H1 (cell line): ENCODE measurements at places on chromosomes 12 and 14. TPM values are rescaled to one million over a fixed set of nuclear protein-coding genes. Genes with fewer than 3 reads are reported as not detected.

GRCh38 chr12:66503746-66504145 is 175.1 kb downstream of the GRIP1 start:
- no peaks in the 10 kb centered on the region for H3K27me3 ChIP-seq
- DNase-seq: no peak
- H3K36me3 ChIP-seq: no peaks in the 10 kb centered on the region
- no peak overlapping the region for H3K27ac ChIP-seq
- H3K4me3 ChIP-seq: no peak overlapping the region

GRCh38 chr12:39824505-39825212 is 205.1 kb upstream of the ABCD2 start:
- H3K4me1 ChIP-seq: no peaks in the 10 kb centered on the region
- H3K27ac ChIP-seq: no peak overlapping the region
- no peaks in the 10 kb centered on the region for H3K36me3 ChIP-seq
- no peak for DNase-seq
- no peaks in the 10 kb centered on the region for H3K27me3 ChIP-seq
- H3K4me3 ChIP-seq: no peak overlapping the region

GRCh38 chr14:24804552-24805212 is 170.7 kb upstream of the GZMB start:
- H3K27me3 ChIP-seq: no peaks in the 10 kb centered on the region
- H3K4me3 ChIP-seq: no peak overlapping the region
- no peak overlapping the region for H3K27ac ChIP-seq
- H3K4me1 ChIP-seq: no peaks in the 10 kb centered on the region

GRCh38 chr12:104730763-104731162 is 227.3 kb downstream of the SLC41A2 start:
- H3K36me3 ChIP-seq: no peaks in the 10 kb centered on the region
- no peak overlapping the region for H3K27ac ChIP-seq
- H3K4me3 ChIP-seq: no peak overlapping the region
- no peaks in the 10 kb centered on the region for H3K27me3 ChIP-seq

- no peak for DNase-seq
- no peaks in the 10 kb centered on the region for H3K4me1 ChIP-seq
- no peak overlapping the region for H3K27ac ChIP-seq
- no peaks in the 10 kb centered on the region for H3K36me3 ChIP-seq
- no peak overlapping the region for H3K4me3 ChIP-seq
Measured at GRCh38 chr12:5777451-5777850, 167.6 kb downstream of the ANO2 start.

- H3K4me1 ChIP-seq: peaks cover 3% of the 10 kb centered on the region
- no peak overlapping the region for H3K27ac ChIP-seq
- no peaks in the 10 kb centered on the region for H3K27me3 ChIP-seq
- H3K4me3 ChIP-seq: no peak overlapping the region
Measured at GRCh38 chr12:49987625-49988303, 15.0 kb downstream of the AQP6 start.

- no peaks in the 10 kb centered on the region for H3K27me3 ChIP-seq
- H3K36me3 ChIP-seq: peaks cover 9% of the 10 kb centered on the region
- H3K4me1 ChIP-seq: no peaks in the 10 kb centered on the region; the same call in none of the 2 replicates
- no peak overlapping the region for H3K4me3 ChIP-seq
- DNase-seq: no peak
- no peak overlapping the region for H3K27ac ChIP-seq
Measured at GRCh38 chr14:103348154-103348553, 14.1 kb downstream of the EIF5 start.

DNA sequence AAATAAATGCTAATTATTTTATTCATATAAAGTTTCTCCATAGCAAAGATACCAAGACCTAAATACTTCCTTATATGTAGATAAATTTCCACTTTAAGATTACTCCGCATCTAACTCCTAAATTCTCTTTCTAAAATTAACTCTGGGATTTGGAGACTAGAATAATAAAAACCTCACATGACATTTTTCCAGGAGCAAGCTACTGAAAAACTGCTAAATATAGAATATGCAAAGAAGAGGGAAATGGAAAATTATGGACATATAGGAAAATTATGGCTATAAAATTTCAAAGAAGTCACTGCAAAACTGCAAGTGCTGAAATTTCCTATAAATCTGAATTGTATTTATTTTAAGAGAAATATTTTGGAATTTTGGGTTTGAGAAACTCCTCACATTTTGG is 186.2 kb downstream of the DUSP6 start:
- no peaks in the 10 kb centered on the region for H3K36me3 ChIP-seq
- no peak overlapping the region for H3K27ac ChIP-seq
- DNase-seq: no peak
- H3K4me1 ChIP-seq: 0 out of 2 replicates have a peak, but pooled peaks cover 2% of the 10 kb centered on the region
- H3K4me3 ChIP-seq: no peak overlapping the region

DNA sequence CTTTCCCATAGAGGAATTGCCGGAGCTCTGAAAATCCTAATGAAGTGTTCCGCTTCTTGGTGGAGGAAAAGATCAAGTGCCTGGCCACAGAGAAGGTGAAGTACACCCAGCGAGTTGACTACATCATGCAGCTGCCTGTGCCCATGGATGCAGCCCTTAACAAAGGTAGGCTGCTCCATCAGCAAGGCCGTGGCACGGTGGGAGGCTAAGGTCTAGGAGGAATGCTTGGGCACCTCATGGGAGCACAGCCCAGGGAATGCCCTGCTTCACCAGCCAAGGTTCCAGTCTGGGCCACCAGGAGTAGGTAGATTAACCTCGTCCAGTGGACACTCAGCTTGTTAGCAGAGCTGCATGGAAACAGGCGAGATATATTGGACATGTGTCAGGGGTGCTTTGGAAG is 6.4 kb upstream of the TPI1 start:
- H3K36me3 ChIP-seq: peaks cover 28% of the 10 kb centered on the region
- no peak for DNase-seq
- no peak overlapping the region for H3K27ac ChIP-seq
- H3K4me1 ChIP-seq: peaks cover 6% of the 10 kb centered on the region; the same call in 1 of the 2 replicates

DNA sequence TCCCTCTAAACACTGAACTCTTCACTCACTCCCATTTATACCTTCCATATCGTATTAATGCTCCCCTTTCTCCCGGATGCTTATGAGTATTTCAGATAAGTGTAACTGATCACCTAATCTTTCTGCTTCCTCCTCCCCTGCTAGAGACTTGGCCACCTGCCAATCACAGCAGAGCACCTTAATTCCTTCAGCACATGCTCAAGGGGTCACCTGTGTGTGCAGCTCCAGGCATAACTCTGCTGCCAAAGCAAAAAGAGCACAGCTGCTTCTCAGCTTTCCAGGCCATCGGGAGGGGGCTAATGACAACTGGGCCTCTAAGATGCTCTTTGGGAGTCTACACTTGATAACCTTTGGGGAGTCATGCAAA is 106.9 kb upstream of the DYRK2 start:
- DNase-seq: no peak
- H3K27me3 ChIP-seq: no peaks in the 10 kb centered on the region
- H3K36me3 ChIP-seq: no peaks in the 10 kb centered on the region
- H3K27ac ChIP-seq: no peak overlapping the region
- H3K4me3 ChIP-seq: no peak overlapping the region

- H3K27me3 ChIP-seq: no peaks in the 10 kb centered on the region
- H3K4me1 ChIP-seq: peaks cover 4% of the 10 kb centered on the region; the same call in 1 of the 2 replicates
- no peak overlapping the region for H3K4me3 ChIP-seq
- no peaks in the 10 kb centered on the region for H3K36me3 ChIP-seq
Measured at GRCh38 chr12:117593815-117594400, 232.5 kb upstream of the NOS1 start.

DNA sequence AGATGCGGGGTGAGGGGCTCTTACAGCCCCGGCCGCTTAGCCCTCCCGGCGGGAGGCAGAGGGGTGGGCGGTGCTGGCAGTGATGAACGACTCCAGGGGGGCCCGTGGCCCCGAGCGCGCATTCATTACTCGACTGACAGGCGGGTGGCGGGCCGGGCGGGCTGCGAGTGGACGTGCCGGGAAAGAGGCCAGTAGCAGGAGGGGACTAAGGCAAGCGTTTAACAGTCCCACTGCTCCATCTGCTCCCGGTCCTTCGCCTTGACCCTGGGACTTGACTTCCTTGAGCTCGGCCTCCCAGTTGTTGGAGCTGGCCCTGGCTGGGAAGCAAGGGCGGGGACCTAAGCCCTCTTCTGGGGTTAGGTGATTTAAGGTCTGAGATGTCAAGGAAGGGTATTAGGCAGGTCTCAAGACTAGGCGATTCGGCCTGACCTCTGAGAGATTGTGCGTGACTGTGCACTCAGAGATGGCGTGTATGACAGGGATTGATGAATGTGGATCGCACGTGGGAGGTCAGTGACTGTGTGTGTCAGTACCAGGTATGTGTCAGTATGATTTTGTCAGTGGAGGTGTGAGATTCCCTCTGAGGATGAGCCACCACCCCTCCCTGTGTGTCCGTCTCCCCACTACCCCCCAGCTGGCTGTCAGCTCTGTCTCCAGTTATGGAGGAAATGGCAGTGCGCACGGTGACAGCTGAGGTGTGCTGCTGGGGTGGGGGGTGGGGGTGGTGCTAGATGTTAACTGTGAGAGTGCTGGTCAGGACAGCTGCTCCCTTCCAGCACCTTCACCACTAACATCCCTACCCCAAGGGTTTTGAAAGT is 3.6 kb upstream of the DNAJC22 start:
- H3K27me3 ChIP-seq: peaks cover 99% of the 10 kb centered on the region
- no peak overlapping the region for H3K27ac ChIP-seq
- no peak for DNase-seq
- no peaks in the 10 kb centered on the region for H3K36me3 ChIP-seq
- peaks cover 42% of the 10 kb centered on the region for H3K4me1 ChIP-seq
- H3K4me3 ChIP-seq: peak overlapping the region; percentile 61

- no peak overlapping the region for H3K4me3 ChIP-seq
- no peaks in the 10 kb centered on the region for H3K36me3 ChIP-seq
- no peak overlapping the region for H3K27ac ChIP-seq
- no peaks in the 10 kb centered on the region for H3K27me3 ChIP-seq
- H3K4me1 ChIP-seq: peaks cover 6% of the 10 kb centered on the region
Measured at GRCh38 chr14:23916004-23916403, 37.6 kb upstream of the DHRS4 start.

- H3K4me1 ChIP-seq: peaks cover 1% of the 10 kb centered on the region; the same call in 1 of the 2 replicates
- H3K27ac ChIP-seq: no peak overlapping the region
- no peak overlapping the region for H3K4me3 ChIP-seq
- H3K27me3 ChIP-seq: no peaks in the 10 kb centered on the region
- no peaks in the 10 kb centered on the region for H3K36me3 ChIP-seq
Measured at GRCh38 chr14:94021416-94022157, 4.6 kb upstream of the OTUB2 start.

GRCh38 chr12:122740351-122740750 is 9.7 kb upstream of the HCAR1 start:
- no peak for DNase-seq
- H3K4me3 ChIP-seq: no peak overlapping the region
- H3K4me1 ChIP-seq: no peaks in the 10 kb centered on the region
- no peak overlapping the region for H3K27ac ChIP-seq
- no peaks in the 10 kb centered on the region for H3K27me3 ChIP-seq
- H3K36me3 ChIP-seq: no peaks in the 10 kb centered on the region

- no peak overlapping the region for H3K27ac ChIP-seq
- H3K27me3 ChIP-seq: no peaks in the 10 kb centered on the region
- no peak for DNase-seq
Measured at GRCh38 chr14:60326274-60326673, 77.3 kb downstream of the PPM1A start.

- H3K36me3 ChIP-seq: no peaks in the 10 kb centered on the region
- H3K27me3 ChIP-seq: no peaks in the 10 kb centered on the region
- no peak for DNase-seq
- H3K27ac ChIP-seq: no peak overlapping the region
Measured at GRCh38 chr14:37988472-37988871, 219.2 kb upstream of the SSTR1 start.

GRCh38 chr14:101878211-101878821 is 86.1 kb upstream of the DYNC1H1 start:
- H3K27ac ChIP-seq: no peak overlapping the region
- DNase-seq: no peak
- no peaks in the 10 kb centered on the region for H3K4me1 ChIP-seq
- H3K36me3 ChIP-seq: no peaks in the 10 kb centered on the region
- H3K27me3 ChIP-seq: no peaks in the 10 kb centered on the region
- no peak overlapping the region for H3K4me3 ChIP-seq

The TCL1B gene
- 7.5 and 9.6 TPM in 2 replicates for total RNA-seq

The KRT5 gene
- total RNA-seq: not detected in 2 replicates

The PTGR2 gene
- 14.0 and 17.5 TPM in 2 replicates for total RNA-seq

The SERPINA3 gene
- total RNA-seq: not detected in 2 replicates

The FZD10 gene
- total RNA-seq: 0.36 and 0.60 TPM in 2 replicates

The MYF6 gene
- not detected in 2 replicates for total RNA-seq

The KRT2 gene
- not detected in 2 replicates for total RNA-seq

The OAS1 gene
- total RNA-seq: not detected in 2 replicates

The KRT8 gene
- total RNA-seq: 283 and 290 TPM in 2 replicates

The PIANP gene
- 9.8 and 15.3 TPM in 2 replicates for total RNA-seq

The MGAT4C gene
- 2.5 and 3.0 TPM in 2 replicates for total RNA-seq

The NYNRIN gene
- total RNA-seq: 18.3 and 19.6 TPM in 2 replicates

The BLTP3B gene
- 24.4 and 28.6 TPM in 2 replicates for total RNA-seq

The STAC3 gene
- total RNA-seq: 1.3 and 1.9 TPM in 2 replicates

The SERPINA10 gene
- total RNA-seq: not detected in 2 replicates

The PIK3C2G gene
- total RNA-seq: not detected in 2 replicates

The SLC2A13 gene
- 8.4 and 9.6 TPM in 2 replicates for total RNA-seq

The TBC1D30 gene
- total RNA-seq: 5.5 and 5.7 TPM in 2 replicates

The BCL11B gene
- 5.9 TPM in 2 replicates for total RNA-seq
